ENCODE measurements at places on chromosomes 4 and X. TPM values are rescaled to one million over a fixed set of nuclear protein-coding genes. Genes with fewer than 3 reads are reported as not detected.
A peak's percentile ranks its signal among the peaks of the same experiment; 100 is the strongest.

DNA sequence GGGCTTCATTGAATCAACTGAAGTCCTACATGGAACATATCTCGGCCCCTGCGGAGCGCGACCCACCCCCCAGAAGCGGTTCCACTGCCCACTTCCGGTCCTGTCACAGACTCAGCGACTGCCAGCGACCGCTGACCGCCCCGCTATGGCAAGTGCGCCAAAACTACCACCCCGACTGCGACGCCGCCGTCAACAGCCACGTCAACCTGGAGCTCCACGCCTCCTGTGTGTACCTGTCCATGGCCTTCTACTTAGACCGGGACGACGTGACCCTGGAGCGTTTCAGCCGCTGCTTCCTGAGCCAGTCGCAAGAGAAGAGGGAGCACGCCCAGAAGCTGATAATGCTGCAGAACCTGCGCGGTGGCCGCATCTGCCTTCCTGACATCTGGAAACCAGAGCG is 14.8 kb upstream of the FAM47A start:
- no peak for DNase-seq

- DNase-seq = no peak
These were observed 14.3 kb upstream of the HSD17B11 start for GRCh38 chr4:87405211-87405820.

NKX3-2 gene
- not detected for polyA plus RNA-seq

ATP8A1 gene
- polyA plus RNA-seq = 0.20 TPM

DNA sequence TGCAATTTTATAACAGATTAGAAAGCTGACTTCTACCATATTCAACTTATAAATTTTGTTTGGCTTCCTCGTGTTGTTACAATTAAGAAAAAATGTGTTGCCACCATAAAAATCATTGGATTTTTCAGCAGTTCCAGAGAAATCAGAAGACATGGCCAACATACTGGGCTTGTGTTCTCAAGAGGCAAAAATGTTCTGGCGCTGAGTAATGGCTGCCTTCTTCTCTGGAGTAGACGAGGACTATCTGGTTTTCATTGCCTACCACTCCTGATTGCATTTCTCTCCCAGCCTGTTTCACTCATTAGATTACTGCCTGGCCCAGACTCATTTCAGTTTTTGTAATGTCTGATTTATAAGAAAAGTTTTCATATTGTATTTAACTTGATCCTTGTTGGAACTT is 122.3 kb downstream of the ARHGAP10 start:
- DNase-seq = no peak

- DNase-seq = no peak
These were observed 24.3 kb downstream of the ABCG2 start for GRCh38 chr4:88134111-88134510.

GRCh38 chrX:20263474-20263873 is 3.2 kb downstream of the RPS6KA3 start:
- DNase-seq = no peak

DNA sequence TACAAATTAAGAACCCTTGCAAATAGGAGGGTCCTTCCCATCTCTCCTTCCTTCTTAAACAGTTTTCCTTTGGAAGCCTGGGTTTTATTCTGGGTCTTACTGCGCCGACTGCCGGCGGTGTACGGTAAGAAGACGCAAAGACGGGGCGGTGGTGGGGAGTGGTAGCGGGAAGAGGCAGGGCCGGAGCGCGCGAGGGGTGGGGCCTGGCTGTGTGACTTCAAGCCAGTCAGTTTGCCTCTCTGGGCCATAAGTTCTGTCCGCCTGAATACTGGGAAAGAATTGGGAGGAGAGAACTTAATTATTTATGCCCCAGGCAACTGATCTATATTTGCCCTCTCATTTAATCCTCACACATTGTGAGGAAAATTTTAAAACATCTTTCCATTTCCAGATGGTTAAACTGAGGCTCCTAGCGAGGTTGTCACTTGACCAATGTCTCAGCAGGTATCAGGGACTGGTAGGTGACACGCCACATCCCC is 726 bp upstream of the KANTR start:
- no peak for DNase-seq

DNA sequence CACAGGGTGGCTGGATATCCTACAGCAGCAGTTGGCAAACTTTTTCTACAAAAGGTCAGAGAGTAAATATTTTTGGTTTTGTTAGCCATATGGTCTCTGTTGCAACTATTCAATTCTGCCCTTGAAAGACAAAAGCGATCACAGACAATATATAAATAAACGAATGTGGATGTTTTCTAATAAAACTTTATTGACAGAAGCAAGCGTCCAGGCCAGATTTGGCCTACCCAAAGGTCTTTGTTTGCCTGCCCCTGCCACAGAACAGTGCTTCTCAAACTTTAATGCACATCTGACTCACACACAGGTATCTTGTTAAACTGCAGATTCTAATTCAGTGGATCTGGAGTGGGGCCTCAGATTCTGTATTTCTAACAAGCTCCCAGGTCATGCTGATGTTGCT is 621.4 kb upstream of the DIPK2B start:
- DNase-seq = no peak

CXCR3 gene
- polyA plus RNA-seq = not detected

GRCh38 chr4:173930329-173930967 is 353.0 kb downstream of the FBXO8 start:
- no peak for DNase-seq

DNA sequence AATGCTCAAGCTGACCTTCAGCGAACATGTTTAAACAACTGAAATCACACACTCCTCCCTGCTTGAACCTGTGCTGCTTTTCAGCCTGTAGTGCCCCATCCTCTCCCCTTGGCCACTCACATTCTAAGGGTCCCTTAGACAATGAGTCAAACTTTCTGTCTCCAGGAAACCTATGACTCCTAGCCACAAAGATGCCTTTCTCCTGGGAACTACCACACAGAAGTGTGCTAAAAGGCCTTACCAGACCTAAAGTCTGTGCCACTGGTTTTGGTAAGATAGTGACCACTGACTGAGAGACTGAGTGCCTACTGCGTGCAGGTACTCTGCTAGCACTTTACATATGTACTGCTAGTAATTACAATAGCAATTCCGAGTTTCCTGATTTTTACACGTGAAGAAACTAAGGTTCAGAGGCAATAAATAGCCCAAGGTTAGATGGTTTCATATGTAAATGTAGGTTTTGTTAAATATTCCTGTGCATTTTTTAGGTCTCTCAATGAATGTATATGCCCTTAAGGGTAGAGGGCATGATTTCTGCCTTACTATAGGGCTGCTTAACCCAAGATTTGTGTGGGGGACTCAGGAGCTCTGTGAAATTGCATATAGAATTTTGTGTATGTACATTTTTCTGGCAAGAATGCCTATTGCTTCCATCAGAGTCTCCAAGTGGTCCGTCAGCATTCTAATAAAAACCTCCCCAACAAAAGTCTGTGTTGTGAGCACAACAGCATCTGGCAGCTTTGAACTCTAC is 71.1 kb downstream of the NSG1 start:
- DNase-seq = no peak

DNA sequence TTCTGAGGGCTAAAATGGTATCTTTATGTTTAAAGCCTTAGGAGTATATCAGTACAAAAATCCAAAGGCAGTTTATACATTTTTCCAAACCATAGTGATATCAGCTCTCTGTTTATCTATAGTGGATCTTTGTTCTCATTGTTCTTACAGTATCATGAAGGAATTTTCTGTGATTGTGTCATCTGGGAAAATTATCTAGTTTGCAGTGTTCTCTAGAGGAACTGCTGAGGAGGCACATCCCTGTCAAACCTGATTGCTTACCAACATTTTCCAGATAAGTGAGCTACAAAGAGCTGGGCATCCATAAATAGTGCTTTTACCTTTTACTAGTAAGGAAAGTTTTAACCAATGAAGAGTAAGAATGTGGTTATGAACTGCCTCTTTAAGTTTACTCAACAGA is 44.9 kb upstream of the SLC25A31 start:
- peak; percentile 7 for DNase-seq

DNA sequence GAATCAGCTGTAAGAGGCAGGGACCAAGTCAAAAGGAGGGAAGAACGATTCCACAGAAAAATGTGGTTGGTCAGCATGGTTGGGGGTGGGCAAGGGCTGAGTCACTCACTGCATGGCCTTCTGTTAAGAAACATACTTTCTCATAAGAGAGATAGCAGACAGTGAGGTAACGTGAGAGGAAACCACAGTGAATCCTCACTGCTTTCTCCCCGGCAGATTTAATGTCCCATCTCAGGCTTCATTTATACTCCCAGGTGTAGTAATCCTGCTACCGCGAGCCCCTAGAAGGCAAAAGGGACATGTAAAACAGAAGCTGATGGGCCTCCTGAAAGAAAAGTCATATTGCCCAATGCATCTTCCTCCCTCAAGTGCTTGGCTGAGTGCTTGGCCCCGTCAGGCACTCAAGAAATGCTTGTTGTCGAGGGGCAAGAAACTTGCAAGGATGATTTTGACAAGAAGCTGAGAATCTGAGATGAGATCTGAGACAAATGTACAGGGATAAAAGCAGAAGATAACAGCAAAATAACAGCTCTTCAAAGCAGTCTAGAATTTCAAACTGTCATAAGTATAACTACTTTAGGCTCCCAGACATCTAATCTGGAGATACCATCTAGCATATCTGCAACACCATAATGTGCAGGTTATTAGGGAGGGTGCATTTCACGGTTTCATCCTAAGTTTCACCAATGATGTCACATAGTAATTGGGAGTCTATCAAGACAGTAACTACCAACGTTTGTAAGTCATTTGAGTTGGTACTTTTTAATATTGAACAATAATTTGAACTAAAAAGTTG is 40.2 kb downstream of the SH3KBP1 start:
- DNase-seq = peak; percentile 56

HPGDS gene
- not detected for polyA plus RNA-seq

CAPN6 gene
- polyA plus RNA-seq = not detected

ATOH1 gene
- not detected for polyA plus RNA-seq

HELT gene
- not detected for polyA plus RNA-seq

BEX5 gene
- not detected for polyA plus RNA-seq

GRCh38 chrX:18890724-18891547 is 93.0 kb downstream of the PHKA2 start:
- DNase-seq = no peak

DNA sequence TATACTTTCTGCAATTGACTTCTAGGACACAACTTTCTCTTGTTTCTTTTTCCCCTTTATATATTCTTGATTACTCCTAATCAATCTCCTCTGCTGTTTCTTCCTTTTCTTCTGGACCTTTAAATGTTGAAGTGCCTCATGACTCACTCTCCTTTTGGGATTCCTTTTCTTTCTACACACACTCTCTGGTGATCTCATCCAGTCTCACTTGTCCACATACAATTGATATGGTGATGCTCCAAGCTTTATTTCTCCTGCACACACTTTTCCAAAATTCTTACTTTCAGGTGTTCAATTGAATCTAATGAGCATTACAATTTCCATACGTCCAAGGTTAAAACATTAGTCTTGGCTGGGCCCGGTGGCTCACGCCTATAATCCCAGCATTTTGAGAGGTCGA is 794.8 kb upstream of the EPHA5 start:
- no peak for DNase-seq

GRCh38 chr4:183098019-183098722 is 886 bp upstream of the WWC2 start:
- DNase-seq = no peak

POU3F4 gene
- not detected for polyA plus RNA-seq

DNA sequence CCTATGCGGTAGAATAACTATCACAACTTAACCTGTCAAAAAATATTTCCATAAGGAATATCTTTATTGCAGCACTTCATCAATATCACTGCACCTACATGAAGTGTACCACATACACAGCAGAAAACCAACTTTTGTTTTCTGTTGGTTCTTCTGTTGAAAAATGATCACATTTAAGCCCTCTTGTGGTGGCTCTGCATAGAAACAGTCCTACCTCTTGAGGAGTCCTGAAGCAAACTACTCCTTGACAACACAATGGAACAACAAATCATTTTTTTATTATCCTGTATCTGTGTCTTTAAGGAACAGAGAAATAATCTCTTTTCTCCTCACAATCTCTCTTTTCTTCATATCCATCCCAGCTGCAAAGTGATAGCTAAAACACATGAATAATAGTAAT is 39.8 kb upstream of the ATOH1 start:
- no peak for DNase-seq

VCX3B gene
- polyA plus RNA-seq = not detected

NCAPG gene
- 5.3 TPM for polyA plus RNA-seq
